SIG-M5 (cell line): ENCODE measurements at places on chromosomes 4 and X.
A peak's percentile ranks its signal among the peaks of the same experiment; 100 is the strongest.

- no peak for DNase-seq
Measured at GRCh38 chr4:172698256-172698655, 470.4 kb upstream of the GALNT7 start.

- no peak for DNase-seq
Measured at GRCh38 chr4:24810871-24811631, 15.7 kb downstream of the SOD3 start.

- no peak for DNase-seq
Measured at GRCh38 chr4:145868637-145869409, 69.8 kb downstream of the ZNF827 start.

- no peak for DNase-seq
Measured at GRCh38 chrX:77693594-77693993, 92.4 kb downstream of the ATRX start.

DNA sequence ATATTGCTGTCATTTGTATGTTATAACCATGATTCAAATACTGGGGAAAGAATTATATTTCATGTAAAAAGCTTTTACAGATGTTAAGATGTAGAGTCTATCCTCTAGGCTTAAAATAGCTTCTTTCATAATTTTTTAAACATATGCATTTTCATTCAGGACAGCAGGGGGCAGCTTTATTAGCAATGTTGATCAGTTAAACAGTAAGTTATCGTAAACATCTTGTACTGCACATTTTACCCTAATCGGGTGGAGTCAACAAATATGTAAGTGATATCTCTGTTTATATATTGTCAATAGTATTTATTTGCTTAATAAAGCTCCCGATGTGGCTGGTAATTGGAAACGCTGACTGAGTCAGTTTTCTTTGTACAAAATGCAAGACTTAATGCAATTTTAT is 142.5 kb upstream of the MED14 start:
- DNase-seq: no peak

- no peak for DNase-seq
Measured at GRCh38 chr4:109389369-109390114, 44.1 kb upstream of the SEC24B start.

- no peak for DNase-seq
Measured at GRCh38 chrX:19198473-19198872, 76.2 kb upstream of the ADGRG2 start.

GRCh38 chr4:65983061-65983460 is 312.8 kb upstream of the EPHA5 start:
- no peak for DNase-seq

DNA sequence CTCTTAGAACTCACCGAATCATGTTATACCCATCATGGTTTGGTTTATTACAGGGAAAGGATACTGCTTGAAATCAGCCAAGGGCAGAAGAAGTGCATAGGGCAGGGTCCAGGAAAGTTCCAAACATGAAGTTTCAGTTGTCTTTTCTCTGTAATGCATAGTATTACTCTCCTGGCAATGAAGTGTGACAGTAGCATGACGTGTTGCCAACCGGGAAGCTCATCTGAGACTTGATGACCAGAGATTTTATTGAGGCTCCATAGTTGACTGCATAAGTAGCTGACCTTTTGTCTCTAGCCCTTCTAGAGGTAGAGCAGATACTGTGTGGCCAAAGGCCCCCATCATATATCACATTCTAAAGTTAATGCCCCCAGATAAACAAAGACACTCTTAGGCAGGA is 72.1 kb downstream of the BEND4 start:
- DNase-seq: no peak

- DNase-seq: no peak
Measured at GRCh38 chr4:36099509-36099908, 144.8 kb downstream of the ARAP2 start.

- DNase-seq: no peak
Measured at GRCh38 chr4:1192091-1192492, 19.7 kb upstream of the SPON2 start.

- DNase-seq: no peak
Measured at GRCh38 chrX:150310417-150310816, 52.7 kb upstream of the MAMLD1 start.

GRCh38 chrX:23668335-23668734 is 1.0 kb downstream of the PRDX4 start:
- no peak for DNase-seq

- DNase-seq: no peak
Measured at GRCh38 chr4:86398187-86398586, 38.3 kb upstream of the MAPK10 start.

DNA sequence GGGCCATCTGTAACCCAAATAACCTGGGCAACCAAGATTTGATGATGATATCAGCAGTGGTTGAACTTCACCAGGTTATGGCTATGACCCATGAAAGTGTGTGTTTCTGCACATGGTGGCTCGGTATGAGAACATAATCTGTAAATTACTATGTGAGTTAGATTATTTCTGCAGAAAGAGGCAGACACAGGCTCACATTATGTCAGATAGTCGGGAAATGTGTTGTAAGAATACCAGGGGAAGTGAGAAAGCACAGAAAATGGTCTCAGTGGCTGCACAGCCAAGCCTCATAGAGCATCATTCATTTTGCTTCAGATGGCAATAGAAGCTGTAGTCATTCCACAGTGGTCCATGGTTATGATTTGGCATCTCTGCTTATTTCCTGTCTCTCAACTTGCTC is 63.0 kb upstream of the RBPJ start:
- no peak for DNase-seq

DNA sequence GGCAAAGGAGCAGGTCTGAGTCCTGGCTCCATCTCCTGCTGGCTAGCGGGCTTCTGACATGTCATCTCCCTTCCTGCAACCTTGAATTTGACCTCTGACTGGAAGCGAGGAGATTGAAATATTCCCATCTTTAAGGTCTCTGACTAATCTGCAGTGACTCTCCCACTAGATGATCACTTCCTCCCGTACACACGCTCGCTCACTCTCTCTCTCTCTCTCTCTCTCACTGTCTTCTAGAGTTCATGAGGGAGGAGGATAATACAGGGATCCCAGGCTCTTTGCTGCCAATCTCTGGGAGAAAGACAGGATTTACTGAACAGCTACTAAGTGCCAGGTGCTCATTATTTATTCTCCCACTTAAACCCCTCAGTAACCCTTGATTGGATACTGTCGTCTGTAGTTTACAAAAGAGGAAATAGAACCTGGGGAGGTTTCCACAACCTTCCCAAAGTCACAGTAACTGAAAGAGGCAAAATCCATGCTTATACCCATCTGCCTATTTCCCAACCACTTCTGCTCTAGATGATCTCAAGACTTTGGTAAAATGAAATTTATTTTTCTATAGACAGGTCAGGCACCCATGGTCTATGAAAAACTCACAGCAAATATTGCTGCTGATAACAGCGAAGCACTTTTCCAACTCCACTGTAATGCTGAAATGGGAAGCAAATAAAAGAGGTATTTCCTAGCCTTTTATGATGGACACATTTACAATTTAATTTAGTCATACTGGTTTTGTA is 193.5 kb upstream of the C1QTNF7 start:
- DNase-seq: no peak

- no peak for DNase-seq
Measured at GRCh38 chrX:100244681-100245080, 165.4 kb downstream of the PCDH19 start.

GRCh38 chr4:113744667-113745240 is 16.8 kb downstream of the CAMK2D start:
- no peak for DNase-seq

- no peak for DNase-seq
Measured at GRCh38 chr4:72358483-72358882, 210.5 kb downstream of the ADAMTS3 start.

DNA sequence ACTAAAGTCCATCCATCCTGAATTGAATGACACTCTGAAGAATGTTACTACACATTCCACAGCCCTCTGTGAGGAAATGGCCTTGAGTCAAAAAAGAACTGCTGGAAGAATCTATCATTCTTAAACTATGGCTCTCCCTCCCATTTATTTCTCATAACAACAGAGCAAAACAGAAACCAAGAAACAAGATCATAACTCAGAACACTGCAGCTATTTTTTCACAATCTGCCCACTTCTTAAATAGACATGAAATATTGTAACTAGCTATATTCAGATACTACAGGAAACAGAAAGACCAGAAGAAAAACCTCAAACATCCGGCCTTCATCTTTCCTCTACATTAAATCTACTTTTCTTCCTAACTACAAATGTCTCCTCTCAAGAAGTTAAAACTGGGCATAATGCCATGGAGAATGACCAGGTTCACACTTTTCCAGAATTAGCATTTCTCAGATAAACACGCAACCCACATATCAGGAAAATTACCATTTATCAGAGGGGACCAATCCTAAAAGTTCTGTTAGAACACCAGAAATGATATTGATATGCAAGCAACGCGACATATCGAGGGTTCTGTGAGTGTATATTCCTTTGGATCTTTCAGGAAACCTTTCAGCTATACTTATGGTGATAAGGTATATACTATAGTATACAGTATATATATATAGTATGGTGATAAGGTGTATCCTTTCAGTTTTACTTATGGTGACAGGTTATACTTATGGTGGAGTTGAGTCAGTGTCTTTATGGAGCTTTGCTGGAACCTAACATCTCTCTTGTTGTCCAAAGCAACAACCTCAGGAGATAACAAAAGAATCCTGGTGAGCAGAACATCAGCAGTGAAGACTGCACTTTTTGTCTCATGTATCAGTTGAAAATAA is 60.4 kb upstream of the IRF2 start:
- peak; percentile 50 for DNase-seq

DNA sequence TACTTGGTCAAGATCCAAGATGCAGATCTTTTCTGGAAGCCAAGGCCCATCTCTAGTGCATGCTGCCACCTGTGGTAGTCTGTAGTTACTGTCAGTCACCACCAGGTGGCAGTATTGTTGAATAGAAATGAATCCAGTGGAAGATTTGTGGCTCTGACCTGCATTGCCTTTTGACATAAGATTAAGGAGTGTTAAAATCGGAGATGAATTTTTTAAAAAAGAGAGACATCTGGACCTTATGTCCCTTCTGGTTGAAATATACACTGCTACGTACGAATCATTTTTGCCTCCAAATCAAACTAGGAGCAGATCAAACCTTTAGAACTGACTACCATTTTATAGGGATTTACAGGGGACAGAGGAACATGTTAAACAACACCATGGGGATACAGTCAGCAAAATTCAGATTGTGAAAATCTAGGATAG is 46.9 kb upstream of the RHOH start:
- peak; percentile 32 for DNase-seq

GRCh38 chr4:76654791-76655190 is 219.8 kb downstream of the SHROOM3 start:
- no peak for DNase-seq

- DNase-seq: no peak
Measured at GRCh38 chr4:19494961-19495360, 756.7 kb upstream of the SLIT2 start.

- DNase-seq: no peak
Measured at GRCh38 chrX:24412637-24413363, 52.3 kb upstream of the PDK3 start.

DNA sequence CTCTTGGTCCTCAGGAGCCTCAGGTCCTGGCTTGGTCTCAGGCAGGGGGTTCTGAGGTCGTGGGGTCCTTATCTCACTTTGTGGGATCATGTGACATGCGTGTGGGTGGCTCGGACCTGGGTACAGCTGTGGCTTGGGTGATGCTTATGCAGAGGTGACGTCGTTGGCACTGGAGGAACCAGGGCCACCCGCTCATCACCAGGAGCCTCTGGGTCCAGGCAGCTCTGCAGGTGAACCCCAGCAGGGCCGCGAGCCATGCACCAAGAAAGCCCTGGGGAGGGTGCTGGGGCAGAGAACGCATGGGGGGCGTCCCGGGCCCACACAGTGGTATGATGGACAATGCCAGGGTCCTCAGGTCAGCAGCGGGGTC is 8.7 kb downstream of the ATP5ME start:
- DNase-seq: no peak

GRCh38 chrX:48475774-48476577 is at the start of gene FTSJ1:
TSS of gene FTSJ1 (plus strand) at chrX:48476199. CDS start at chrX:48478048, 1,849 bp downstream.
- peak; percentile 56 for DNase-seq
